ENCODE measurements at places on chromosomes 7 and 10. TPM values are rescaled to one million over a fixed set of nuclear protein-coding genes. Genes with fewer than 3 reads are reported as not detected.

Gene PTF1A
- not detected for total RNA-seq

Gene CALY
- not detected for total RNA-seq

Gene TAS2R5
- total RNA-seq: 0.75 TPM

Gene ELFN1
- not detected for total RNA-seq

Gene CHST3
- total RNA-seq: not detected

Gene MYOZ1
- total RNA-seq: not detected

Gene SRPK2
- 108 TPM for total RNA-seq

Gene GPR37
- total RNA-seq: not detected

Gene NUDT13
- 0.65 TPM for total RNA-seq

Gene FKBP6
- not detected for total RNA-seq

Gene BLNK
- total RNA-seq: 0.66 TPM

Gene ADAMTS14
- total RNA-seq: 1.1 TPM

Gene ASB10
- total RNA-seq: not detected

Gene CTBP2
- total RNA-seq: 179 TPM

Gene IDI2
- not detected for total RNA-seq

Gene TMEM196
- not detected for total RNA-seq

Gene KNDC1
- 2.1 TPM for total RNA-seq

Gene STEAP4
- 0.18 TPM for total RNA-seq

Gene DRGX
- not detected for total RNA-seq

Gene AGAP9
- total RNA-seq: 8.7 TPM

Gene DENND2A
- total RNA-seq: not detected

Gene PBLD
- 2.1 TPM for total RNA-seq

Gene NEUROG3
- total RNA-seq: not detected

Gene CYP2C18
- total RNA-seq: not detected

Gene SFRP4
- not detected for total RNA-seq

All from natural killer cell (primary cell).